HCT116 (cell line): ENCODE measurements at places on chromosomes 5 and 9.

GRCh38 chr9:108569624-108570023 lies 286.2 kb downstream of the ACTL7B start:
- no peak for DNase-seq

GRCh38 chr9:15738011-15738410 lies 185.2 kb downstream of the CCDC171 start:
- DNase-seq: no peak

GRCh38 chr5:180097163-180097894 lies 25.8 kb upstream of the RNF130 start:
- no peak for DNase-seq

GRCh38 chr9:6562871-6563430 lies 82.6 kb downstream of the GLDC start:
- no peak for DNase-seq

DNA sequence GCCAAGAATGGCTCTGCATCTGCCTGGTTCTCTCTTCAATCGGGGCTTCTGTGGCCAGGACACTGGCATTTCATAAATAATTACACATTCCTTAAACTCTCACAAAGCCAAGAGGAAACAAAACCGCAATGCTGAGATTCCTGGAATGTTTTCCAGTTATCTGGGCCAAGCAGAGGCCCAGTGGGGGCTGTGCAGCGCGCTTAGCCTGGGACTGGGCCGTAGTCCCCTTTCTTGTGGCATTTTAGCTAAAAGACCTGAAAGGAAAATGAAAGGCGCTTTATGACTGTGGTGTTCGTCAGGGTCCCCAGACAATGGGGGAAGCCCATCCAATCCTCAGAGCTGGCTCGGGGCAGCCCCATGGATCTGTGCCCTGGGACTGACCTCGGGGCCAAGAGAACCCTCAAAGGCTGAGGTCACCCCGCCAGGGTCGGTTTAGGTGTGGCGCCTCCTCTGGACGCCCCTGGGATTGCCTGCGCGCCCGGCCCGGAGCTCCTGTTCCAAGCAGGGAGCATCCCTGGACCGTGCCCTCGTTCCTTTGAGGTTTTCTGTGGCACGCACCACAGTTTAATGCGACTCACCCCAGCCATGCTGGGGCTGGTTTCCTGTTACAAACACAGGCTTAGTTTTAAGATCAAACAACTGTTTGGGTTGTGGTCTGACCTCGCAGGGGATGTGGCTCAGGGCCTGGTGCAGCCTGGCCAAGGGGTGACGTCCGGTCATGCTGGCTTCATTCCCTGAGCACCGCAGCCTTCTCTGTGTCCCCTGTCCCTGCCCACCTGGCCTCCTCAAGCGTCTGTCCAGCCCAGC lies 51.5 kb upstream of the NKD2 start:
- no peak for DNase-seq

DNA sequence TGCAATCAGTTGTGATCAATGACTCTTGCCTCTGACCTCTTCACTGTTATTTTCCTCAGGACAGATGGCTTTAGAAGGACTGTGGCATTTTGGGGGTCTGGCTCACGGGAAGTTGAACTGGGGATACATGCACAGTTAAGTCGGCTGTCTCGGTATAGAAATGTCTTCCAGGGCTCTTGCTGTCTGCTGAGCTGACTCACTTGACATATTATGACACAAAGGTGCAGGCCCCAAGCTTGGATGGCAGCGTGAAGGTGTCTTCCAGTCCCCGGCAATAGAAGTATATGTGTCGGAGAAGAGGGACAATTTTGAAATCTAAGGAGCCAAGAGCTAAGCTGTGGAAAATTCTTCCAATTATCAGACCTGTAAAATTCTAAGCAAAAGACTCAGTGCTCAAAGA lies 9.8 kb upstream of the ARSI start:
- DNase-seq: no peak

DNA sequence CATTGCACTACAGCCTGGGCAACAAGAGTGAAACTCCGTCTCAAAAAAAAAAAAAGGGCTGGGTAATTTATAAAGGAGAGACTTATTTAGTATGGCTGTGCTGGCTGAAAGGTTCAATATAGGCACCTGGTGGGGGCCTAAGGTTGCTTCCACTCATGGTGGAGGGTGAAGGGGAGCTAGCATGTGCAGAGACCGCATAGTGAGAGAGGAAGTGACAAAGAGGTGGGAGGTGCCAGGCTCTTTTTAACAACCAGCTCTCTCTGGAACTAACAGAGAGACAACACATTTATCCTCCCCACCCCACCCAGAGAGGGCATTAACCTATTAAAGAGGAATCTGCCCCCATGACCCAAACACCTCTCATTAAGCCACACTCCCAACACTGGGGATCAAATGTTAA lies 28.9 kb upstream of the SERINC5 start:
- no peak for DNase-seq

- DNase-seq: no peak
These were observed 2.8 kb downstream of the LRRC14B start for GRCh38 chr5:194102-194501.

GRCh38 chr5:142280066-142281007 lies 44.5 kb downstream of the SPRY4 start:
- no peak for DNase-seq

DNA sequence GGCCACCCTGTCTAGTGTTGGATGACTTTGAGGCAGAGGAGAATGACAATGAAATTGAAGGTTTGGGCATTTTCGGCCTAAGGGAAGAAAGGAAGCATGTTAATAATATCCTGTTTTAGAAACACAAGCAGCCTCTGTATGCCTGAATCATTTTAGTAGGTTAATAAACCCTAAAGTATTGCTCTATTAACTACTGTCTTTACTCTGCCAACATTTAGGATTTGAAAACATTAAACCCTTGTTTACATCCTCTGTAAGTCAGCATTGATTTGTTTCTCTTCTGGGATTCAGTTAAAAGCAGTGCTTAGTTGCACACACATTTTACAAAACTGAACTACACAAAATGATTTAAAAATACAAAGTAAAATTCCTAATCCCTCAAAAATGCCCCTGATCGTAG lies 358.9 kb downstream of the ARRDC3 start:
- no peak for DNase-seq

- no peak for DNase-seq
These were observed 24.0 kb downstream of the RAPGEF1 start for GRCh38 chr9:131715906-131716305.

GRCh38 chr9:122031776-122032175 lies 61.3 kb downstream of the TTLL11 start:
- DNase-seq: no peak

DNA sequence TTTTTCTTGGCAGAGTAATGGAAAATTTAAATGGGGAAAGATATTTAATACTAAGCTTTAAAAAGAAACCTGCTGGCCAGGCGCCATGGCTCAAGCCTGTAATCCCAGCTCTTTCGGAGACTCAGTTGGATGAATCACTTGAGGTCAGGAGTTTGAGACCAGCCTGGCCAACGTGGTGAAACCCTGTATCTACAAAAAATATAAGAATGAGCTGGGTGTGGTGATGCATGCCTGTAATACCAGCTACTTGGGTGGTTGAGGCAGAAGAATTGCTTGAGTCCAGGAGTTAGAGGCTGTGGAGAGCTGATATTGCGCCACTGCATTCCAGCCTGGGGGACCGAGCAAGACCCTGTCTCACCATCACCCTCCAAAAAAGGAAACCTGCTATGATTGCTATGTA lies 32.8 kb downstream of the TUT7 start:
- DNase-seq: no peak

DNA sequence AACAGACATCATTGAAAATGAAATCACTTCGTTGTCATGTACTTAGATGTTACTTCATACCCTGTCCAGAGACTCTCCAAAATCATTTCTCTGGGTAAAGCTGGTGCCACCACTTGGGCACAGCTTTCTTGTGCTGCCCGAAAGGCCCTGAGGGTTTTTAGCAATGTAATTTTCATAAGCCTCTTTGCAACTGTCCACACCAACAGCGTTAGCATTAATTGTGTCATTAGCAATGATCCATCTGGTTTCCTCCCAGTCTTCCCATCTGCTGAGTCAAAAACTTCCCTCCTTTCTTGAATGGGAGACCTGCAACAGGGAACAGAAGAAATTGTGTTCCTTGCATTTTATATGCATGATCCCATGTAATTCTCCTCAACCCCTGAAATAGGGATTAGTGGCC lies 8.6 kb upstream of the MSX2 start:
- no peak for DNase-seq

DNA sequence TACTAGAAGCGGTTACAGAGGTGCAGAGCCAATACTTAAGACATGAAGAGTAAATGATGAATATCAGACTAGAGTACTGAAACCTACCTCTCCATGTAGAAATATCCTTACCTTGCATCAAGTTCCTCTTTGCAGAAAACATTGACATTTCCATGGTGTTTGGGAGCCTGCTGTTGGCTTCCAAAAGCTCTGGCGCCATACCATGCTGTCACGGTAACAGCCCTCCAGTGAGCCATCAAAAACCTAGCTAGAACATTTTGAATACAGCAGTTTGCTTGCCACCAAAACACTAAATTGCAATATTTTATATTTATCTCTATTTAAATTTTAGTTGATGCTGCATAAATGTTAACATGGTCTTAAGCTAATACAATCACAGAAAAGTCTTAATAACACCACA lies 144.1 kb upstream of the LRRTM2 start:
- no peak for DNase-seq

DNA sequence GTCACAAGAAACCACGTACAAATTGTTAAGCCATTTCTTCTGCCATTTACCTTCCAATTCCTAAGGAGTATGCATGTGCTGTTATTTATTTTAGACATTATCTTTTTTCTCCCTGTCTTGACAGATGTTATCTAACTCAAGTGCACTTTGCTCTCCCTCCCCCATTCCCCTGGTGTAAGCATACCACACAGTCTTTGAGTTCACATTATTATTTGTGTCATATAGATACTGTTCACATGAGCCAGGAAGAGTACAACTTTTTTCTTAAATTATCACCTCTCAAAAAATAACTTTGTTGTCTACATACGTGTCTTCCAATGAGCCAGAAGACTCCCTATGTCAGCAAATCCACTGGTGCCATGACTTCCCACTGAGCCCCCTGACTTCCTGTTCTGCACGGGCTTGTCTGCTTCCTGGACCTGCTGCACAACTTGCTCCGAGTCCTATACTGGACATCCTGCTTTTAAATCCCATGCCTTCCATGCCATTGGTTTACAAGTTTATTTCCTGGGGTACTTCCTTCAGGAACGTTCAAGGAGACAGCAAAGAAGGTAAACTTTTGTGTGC lies 19.9 kb upstream of the FAM120A start:
- DNase-seq: no peak

DNA sequence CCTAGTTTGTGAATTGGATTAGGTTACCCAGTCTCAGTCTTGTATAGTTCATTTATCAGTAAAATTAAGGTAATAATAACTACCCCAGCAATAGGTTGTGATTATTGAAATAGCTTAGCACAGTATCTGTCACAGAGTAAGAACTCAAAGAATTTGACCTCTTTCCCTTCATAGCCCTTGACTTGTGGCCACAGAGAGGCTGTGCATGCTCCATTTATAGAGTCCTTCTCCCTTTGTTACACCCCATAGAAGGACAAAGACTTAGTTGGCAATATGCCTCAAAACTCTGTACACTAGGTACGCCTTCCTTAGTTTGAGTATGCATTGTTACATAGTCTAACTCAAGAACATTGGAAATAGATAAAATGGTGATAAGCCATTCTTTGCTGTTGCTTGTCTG lies 257.2 kb downstream of the KCTD16 start:
- no peak for DNase-seq

- no peak for DNase-seq
These were observed 363.6 kb upstream of the CYLC2 start for GRCh38 chr9:102631559-102631958.

DNA sequence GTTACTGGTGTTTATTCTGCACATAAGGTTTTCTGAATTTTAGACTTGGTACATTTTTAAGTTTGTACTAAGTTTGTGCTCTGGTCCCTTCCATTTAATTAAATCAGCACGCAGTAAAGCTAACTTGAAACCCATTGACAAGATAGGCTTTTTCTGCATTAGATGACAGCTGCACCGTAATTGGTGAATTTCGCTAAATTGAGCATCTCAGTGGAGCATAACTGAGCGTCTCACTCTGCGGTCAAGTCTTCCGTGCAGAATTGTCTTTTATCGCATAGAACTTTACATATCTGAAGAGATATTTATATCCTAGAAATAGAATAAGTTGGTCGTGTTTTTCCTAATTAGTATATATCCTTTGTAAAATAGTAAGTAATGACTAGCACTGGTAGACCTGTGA lies 4.1 kb downstream of the SUB1 start:
- DNase-seq: no peak

DNA sequence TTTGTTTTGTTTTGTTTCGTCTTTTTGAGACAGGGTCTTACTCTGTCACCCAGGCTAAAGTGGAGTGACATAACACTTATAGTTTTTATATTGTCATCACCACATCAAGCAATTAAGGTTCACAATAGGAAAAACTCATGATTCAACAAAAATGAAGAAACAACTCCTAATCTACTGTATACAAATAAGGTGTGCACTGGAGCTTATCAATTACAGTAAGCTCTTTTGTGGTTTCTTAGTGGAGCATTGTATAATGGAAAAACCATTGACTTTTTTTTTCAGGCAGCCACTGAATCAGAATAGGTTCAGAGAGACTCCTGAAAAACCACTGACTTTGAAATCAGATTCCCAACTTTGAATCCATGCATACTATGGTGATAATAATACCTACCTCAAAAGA lies 10.8 kb upstream of the PLIN2 start:
- DNase-seq: no peak

GRCh38 chr5:60333005-60333571 lies 366.9 kb downstream of the DEPDC1B start:
- no peak for DNase-seq

GRCh38 chr5:32030686-32031085 lies 143.4 kb downstream of the GOLPH3 start:
- DNase-seq: no peak

- no peak for DNase-seq
These were observed 164.6 kb downstream of the FBXO4 start for GRCh38 chr5:42089705-42090104.

- no peak for DNase-seq
These were observed 175.1 kb upstream of the S1PR3 start for GRCh38 chr9:88816141-88816540.

DNA sequence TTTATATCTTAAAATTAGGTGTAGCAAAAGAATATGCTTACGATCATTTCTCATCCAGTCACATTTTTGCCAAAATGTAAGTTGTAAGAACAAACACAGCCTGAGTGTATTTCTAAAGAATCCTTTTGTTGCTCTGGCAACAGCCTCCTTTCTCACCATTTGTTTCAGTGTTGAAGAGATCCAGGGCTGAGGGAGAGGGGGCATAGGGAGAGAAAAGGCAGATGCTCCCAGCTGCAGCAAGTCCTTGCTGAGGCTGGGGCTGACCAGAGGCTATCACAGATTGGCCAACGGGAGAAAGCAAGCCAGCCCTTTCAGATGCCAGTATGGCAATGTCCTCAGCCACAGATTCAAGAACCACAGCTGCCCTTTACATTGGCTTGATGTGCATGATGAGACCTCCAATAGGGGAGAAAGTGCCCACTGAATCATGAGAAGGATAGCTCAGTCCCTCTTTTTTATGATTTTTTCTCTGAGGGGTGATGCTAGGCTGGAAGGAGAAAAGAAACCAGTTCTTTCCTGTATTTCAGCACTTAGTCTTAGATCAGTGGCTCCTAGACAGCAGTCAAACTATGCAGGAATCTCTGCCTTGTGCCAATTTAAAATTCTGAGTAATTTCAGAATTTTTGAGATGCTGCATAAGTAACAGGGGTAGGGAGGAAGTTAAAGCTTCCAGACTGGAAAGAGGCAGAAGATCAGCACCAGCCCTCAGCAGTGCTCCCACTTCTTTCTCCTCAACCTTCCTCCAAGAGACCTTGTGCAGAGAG lies 142.1 kb downstream of the LHFPL2 start:
- no peak for DNase-seq
